ENCODE measurements at places on chromosomes 5 and 9.
A peak's percentile ranks its signal among the peaks of the same experiment; 100 is the strongest.

GRCh38 chr5:127602481-127602880 is 46.4 kb upstream of the CTXN3 start:
- DNase-seq, result no peak

GRCh38 chr5:50751064-50751657 is 84.7 kb downstream of the PARP8 start:
- no peak for DNase-seq

DNA sequence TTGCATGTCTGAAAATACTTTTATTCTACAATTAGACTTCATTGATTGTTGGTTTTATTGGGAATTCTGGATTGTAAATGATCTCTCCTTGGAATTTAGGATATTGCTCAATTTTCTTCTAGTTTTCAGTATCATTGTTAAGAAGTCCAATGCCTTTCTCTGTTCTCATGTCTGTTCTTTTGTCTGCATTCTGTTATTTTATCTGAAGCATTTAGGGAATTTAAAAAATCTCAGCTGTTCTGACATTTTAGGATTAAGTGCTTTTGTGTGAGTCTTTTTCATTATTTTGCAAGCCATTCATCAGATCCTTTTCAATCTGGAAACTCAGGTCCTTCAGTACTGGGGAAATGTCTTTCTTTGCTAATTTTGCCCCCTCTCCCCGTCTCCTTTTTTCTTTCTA is 4.4 kb upstream of the FER start:
- no peak for DNase-seq

DNA sequence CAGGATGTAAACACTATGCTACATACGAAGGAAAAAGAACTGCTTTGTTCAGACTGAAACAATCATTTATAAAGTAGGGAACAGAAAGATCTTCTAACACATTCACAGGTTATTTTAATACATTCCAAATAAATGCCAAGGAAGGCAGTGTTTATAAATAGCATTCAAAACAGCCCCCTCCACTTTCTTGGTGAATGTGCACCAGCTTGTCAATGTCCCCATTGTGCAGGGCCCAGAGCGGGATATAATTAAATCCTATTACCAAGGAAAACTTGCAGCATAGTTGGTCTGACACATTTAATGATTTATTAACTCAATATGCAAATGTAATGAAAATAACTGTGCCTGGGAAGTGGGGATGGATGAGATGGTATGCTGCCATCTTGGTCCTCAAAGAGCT is 135.9 kb upstream of the RAD23B start:
- DNase-seq, result no peak

- no peak for DNase-seq
Measured at GRCh38 chr5:51829691-51830090, 446.4 kb downstream of the ISL1 start.

- DNase-seq, result no peak
Measured at GRCh38 chr5:87188391-87188790, 79.3 kb upstream of the RASA1 start.

DNA sequence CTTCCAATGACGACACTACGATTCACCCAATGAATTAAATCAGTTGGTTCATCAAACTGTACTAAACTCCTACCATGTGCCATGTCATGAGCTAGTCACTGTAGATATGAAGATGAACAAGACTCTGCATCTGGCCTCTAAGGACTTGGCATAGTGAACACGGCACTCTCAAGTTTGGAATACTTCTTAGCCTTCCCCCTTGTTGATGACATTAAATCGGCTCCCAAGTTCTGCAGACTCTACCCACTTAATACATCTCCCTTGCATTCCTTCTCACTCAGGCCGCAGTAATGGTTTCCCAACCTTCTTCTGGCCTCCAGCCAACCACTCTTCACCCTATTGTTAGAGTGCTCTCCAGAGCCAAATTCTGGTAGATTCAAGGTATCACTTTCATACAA is 184.7 kb downstream of the MAPKAP1 start:
- no peak for DNase-seq

GRCh38 chr9:34381323-34381722 is 4.6 kb upstream of the MYORG start:
- no peak for DNase-seq

DNA sequence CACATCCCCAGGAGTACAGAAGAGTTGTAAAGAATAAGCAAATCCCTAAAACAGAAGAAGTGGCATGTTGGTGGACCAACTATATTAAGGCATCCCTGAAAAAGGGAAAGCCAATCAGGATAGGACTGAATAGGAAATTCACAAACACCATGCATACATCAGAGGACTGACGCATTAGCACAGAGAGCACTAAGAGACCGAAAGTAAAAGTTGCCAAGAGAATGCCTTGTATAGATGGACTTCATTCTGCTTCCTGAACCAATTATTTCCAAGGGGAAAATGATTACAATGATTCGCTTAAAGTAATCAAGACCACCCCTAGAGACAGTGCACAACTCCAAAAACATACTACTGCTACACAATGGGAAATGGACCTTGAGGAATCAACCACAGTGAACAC is 33.5 kb downstream of the SHC3 start:
- DNase-seq, result no peak

- no peak for DNase-seq
Measured at GRCh38 chr5:159059722-159060121, 40.0 kb downstream of the EBF1 start.

DNA sequence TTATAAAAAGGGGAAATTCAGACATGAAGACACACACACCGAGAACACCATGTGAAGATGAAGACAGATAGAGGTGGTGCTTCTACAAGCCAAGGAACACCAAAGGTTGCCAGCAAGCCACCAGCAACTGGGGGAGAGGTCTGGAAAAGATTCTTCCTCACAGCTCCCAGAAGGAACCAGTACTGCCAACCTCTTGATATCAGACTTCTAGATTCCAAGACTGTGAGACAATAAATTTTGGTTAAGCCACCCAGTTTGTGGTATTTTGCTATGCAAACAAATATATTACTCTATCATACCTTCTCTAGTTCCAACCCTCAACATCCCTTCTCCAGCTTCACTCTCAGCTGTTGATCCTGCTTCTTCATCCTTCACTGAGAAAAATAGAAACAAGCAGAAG is 451.1 kb downstream of the EBF1 start:
- DNase-seq, result no peak

GRCh38 chr5:142342128-142342981 is 17.5 kb upstream of the SPRY4 start:
- no peak for DNase-seq

DNA sequence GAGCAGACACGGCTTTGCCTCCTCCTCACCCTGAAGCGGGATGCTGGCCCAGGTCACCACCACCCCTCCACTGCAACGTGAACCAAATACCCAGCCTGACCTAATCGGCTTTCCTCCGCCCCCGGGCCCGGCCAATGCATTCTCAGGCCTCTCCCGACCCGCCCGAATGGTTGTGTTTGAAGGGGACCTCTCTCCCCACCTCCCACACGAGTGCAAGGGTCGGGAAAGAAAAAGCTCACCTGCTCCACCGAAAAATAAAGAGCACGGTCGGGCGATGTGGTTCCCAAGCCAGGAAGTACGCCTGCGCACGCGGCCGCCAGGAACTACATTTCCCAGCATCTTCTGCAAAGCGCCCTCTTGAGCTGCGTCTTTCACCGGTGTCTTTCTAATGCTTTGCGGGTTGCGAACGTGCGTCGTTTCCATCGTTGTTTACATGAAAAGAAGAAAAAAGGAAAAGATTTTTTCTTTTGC is at the start of gene ZNF883:
TSS of gene ZNF883 (minus strand) at position 282 of the 471 bp plus-strand sequence.
- DNase-seq, result no peak

- no peak for DNase-seq
Measured at GRCh38 chr5:78475370-78475769, 115.0 kb downstream of the SCAMP1 start.

- DNase-seq, result no peak
Measured at GRCh38 chr9:106880863-106881262, 17.9 kb downstream of the ZNF462 start.

- no peak for DNase-seq
Measured at GRCh38 chr9:10869687-10870086, 256.9 kb upstream of the PTPRD start.

- DNase-seq, result no peak
Measured at GRCh38 chr9:127049581-127049980, 72.9 kb downstream of the ANGPTL2 start.

DNA sequence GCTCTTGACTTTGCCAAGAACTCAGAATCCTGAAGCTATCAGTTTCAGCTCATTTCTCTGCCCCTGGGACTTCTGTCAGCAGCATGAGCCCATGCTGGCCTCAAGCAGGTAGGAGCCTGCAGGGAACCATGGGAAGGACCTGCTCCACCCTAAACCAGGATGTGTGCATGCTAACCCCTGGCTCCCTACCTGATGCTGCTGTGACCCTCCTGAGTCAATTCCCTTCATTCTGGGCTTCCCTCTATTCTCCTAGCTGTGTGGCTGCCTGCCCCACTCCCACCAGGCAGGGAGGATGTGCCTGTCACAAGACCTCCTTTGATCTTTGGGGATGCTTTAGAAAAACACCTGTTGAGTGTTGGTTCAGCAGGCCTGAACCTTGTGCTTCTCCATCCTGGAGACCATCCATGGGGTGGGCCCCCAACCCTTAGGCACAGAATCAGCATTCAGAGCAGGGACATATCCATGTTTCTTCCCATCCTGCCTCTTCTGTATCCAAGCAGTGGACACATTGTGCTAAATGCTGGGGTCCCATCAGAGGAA is 117.1 kb upstream of the CCL21 start:
- no peak for DNase-seq

DNA sequence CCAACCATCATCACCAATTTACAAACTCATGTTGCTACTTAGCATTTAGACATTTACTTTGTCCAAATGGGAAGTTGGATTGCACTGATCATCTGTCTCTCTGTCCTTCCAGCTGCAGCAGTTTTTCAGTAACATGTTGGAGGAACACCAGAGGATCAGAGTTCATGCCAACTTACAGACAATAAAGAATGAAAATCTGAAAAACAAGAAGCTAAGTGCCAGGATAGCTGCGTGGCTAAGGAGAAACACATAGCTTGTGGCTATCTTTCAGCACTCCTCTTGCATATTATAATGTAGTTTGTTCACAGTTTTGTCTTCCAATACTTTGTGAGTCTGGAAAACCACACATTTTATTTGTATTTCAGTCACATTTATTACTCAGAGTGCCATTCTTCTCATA is 6.4 kb upstream of the ARL14EPL start:
- DNase-seq, result no peak

DNA sequence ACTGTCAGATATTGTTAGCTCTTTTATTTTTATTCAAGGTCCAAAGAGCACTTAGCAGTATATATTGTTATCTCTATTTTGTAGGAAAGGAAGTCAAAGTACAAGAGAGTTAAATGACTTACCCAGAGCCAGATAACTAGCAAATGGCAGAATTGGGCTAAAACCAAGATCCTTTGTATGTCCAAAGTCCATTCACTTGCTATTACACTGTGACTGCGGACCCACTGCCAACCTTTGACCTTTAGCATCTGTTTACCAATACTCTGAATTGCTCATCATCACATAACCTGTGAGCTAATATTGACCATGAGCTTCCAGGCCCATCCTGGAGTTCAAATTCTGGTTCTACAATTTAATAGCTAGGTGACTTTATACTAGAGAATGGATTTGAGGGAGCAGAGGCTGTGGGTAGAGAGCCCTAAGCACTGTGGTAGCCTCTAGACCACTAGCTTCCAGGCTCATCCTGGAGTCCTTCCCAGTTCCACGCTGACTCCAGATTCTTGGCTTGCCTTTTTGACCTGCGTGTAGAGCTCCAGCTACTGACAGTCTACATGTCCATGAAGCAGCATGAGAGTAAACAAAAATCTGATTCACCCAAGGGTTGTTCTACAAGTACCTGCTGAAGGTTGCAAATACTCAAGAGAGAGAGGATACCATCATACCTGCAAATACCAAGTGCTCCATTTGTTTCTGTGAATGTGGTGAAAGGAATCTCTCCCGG is 424.0 kb downstream of the SH3GL2 start:
- no peak for DNase-seq

GRCh38 chr9:87805259-87805658 is 77.4 kb upstream of the SPATA31E1 start:
- no peak for DNase-seq

GRCh38 chr9:96186591-96187011 is 115.4 kb downstream of the HSD17B3 start:
- DNase-seq, result no peak

DNA sequence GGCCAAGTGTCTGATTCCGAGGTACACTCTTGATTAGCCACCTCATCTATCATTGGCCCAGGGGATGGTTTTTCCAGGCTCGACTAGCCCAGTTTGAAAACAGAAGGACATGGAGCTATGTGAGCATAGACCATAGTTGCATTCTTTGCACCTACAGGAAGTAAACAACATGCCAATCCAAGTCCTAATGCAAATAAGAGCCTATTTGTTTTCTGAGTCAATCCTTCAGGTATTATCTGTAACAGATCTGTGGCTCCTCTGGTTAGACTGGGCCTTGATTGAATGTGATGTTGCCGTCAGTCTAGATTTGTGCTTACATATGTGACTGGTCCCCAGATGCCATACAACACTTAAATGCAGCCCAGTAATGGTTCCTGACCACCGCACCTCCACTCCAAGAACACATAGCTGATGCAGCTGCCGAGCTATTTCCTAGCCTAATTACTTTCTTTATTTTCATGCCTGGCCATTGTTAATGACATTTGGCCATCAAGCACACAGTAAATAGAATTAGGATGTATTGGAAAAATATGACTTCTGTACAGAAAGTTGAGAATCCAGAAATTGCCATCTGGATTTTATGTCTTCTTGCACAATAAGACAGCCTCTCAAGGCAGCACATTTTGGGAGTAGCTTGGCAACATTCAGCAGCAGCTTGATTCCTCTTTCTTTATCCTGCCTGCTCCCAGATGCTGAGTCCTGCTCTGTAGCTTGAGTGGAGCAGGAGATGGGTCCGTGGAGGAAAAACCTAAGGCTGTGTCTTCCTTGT is 29.5 kb upstream of the ARHGAP26 start:
- no peak for DNase-seq

GRCh38 chr5:170466988-170467707 is 36.7 kb upstream of the KCNIP1 start:
- DNase-seq, result no peak

GRCh38 chr9:72649127-72649442 is 127.7 kb downstream of the TMC1 start:
- no peak for DNase-seq

DNA sequence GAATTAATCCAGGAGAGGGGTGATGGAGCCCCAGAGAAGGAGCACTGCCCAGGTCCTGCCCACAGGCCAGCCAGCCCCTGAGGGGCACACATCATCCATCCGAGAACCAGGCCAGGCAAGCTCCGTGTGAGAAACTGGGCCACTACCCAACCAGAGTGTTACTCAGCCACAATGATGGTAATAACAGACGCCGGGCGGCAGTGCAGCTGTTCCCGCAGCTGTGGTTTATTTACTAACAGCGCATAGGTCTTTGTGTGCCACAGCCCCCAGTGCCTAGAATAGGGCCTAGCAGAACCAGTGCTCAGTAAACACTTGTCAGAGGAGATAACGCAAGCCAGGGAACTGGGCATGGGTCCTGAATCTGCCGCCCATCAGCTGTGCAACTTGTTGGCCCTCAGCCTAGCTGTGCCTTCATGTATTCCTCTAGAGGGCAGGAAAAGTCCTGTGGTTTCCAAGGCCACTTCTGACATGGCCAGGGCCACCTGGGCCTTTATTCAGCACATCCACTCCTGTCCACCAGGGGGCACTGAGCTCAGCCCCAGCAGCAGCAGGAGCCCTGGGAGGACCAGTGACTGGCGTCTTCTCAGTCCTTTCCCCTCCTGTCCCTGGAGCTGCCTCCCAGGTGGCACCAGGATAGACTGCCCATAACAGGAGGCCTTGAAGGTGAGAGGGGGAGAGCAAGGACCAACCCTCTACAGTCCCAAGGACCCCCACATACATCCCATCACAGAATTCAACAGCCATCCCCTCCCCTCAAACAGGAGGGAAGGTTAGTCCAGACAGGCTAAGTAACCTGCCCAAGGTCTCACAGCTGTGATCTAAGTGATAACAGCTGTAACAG is 2.1 kb downstream of the MXD3 start:
- DNase-seq, result peak; percentile 51

All from activated CD8-positive, alpha-beta memory T cell treated with anti-CD3 and anti-CD28 coated beads for 1 hour (primary cell).